ENCODE measurements at places on chromosomes 5 and 9. TPM values are rescaled to one million over a fixed set of nuclear protein-coding genes. Genes with fewer than 3 reads are reported as not detected.

DNA sequence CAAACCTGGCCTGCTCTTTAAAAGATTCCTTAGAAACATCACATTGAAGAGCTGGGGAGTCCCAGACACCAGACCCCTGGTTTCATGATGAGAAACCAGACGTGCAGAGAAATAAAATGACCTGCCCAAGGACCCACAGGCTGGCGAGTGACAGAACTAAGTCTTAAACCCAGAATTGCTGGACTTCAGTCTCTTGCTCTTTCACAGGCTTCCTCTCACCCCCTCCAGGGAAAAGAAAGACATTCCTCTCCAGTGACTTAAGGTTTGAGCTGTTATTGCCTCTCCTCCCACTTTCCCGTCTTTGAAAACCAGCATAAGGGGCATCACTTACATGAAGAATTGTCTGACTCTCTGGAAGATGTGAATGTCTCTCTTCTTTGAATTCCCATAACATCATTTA is 535.2 kb downstream of the IRX1 start:
- no peak for DNase-seq

DNA sequence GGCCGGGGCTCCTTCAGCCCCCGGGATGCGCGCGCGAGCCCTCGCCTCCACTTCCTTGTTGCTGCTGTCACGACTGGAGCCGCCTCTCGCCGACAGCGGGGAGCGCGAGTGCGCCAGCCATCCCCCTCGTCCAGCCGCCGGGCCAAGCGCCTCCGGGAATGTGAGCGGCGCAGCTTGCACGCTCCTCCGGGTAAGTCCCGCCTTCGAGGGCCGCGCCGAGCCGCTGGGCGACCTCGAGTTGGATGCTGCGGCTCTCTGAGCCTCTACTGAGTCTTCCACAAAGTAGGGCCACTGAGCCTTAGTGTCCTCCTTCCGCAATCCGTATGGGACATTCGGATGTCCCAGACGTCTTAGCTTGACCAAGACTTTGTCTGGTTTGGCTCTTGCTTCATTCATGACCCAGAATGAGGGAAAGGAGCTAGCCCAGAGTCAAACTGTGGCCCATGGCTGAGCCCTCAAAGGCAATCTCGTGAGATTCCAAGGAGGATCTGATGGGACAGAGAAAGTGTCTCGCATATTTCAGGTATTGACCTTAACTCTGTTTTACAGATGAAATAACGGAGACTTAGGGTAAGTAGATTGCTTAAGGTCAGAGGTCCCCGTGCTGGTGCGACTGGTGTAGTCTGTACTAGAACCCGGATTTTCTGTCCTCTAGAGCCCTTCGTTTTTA is 586 bp downstream of the HMGXB3 start:
- DNase-seq = peak; percentile 84

- no peak for DNase-seq
Measured at GRCh38 chr9:68871236-68871635, 142.7 kb downstream of the PRKACG start.

DNA sequence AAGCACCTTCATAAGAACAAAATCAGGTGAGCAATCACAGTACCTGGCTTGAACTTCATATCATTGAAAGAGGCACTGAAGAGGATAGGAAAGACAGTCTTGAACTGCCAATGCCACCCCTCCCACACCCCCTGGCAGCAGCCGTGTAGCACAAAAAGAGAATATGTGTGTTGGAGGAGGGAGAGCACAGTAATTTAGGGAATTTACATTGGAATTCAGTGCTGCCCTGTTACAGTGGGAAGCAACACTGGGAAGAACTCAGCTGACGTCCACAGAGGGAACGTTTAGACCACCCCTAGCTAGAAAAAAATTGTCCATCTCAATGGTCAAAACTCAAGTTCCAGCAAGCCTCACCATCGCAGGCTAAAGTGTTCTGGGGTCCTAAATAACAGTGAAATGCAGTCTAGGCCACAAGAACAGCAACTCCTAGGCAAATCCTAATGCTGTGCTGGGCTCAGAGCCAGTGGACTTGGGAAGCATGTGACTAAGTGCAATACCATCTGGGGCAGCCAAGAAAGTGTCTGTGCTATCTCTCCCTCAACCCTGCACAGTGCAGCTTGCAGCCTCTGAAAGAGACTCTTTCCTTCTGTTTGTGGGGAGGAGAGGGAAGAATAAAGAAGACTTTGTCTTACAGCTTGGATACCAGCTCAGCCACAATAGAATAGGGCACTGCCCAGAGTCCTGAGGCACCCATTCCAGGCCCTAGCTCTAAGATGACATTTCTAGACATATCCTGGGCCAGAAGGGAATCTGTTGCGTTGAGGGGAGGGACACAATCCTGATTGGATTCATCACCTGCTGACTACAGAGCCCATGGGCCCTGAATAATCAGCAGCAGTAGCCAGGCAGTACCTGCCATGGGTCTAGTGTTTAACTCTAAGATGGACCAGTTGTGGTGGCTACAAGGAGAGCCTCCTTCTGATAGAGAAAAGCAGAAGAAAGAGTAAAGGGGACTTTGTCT is 62.1 kb upstream of the VLDLR start:
- no peak for DNase-seq

GRCh38 chr5:107294211-107294550 is 376.6 kb downstream of the EFNA5 start:
- no peak for DNase-seq

DNA sequence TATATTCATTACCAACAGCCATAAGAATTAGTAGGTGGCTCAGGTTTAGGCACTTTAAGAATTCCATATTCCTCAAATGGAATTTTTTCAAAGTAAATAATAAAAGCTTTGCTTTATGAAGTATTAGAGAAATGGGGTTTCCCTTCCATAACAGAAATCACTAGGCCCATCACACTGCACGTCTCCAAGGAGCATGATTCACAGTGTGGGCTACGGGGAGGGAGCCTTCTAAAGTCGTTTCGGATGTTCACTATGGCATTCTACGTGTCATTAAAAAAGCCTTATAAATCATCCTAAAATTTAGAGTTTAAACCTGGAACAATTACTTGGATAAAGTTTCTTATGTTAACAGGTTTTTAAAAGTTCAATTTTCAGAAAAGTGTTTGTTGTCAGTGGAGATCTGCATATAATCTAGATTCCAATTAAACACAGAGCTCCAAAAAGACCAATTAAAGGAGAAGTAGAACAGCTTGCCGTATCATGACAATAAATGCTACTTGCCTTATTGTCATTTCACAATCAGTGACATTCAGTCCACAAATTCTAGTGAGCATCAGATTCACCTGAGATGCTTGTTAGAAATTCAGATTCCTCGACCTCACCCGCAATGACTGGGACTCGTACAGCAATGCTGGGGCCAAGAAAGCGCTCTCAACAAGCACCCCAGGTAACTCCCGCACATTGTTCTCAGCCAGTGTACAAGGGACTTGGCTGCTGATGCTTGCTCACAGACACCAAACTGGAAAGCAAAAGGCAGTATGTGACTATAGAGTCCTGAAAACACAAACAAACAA is 115.7 kb downstream of the NFIB start:
- DNase-seq = no peak

GRCh38 chr5:76402886-76403765 is at the start of gene IQGAP2:
Gene IQGAP2 (plus strand): TSS chr5:76403285. CDS start chr5:76403546, 261 bp downstream.
- DNase-seq = peak; percentile 96

- no peak for DNase-seq
Measured at GRCh38 chr5:169686137-169686536, 49.1 kb downstream of the DOCK2 start.

DNA sequence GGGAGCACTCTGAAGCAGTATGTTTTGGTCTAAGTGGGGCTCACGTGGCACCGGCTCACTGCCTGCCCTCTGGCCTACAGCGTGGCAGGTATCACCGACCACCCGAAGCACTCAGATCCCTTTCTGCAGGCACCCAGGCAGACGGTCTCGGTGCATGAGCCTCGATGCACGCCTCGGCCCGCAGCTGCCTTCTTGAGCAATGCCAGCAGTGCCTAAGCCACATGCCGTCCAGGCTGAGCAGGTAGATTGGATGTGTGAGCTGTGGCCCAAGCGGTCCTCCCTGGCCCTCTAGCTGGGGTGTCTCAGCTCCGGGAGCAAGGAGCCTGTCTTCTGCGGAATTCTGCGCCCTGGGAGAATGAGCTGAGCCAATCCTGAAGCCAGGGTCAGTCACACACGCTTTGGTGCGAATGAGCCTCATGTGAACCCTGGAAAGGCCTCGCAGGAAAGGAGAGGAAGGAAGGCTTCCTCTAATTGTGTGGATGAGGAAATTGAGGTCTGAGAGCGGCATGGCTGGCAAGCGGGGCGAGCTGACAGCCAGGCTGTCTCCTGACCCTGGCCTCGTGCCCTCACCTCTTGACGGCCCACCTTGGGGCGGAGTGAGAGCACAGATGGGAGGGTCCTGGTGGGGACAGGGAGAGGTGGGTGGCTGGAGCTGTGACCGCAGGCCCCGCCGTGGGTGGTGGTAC is 14.4 kb downstream of the RXRA start:
- no peak for DNase-seq

DNA sequence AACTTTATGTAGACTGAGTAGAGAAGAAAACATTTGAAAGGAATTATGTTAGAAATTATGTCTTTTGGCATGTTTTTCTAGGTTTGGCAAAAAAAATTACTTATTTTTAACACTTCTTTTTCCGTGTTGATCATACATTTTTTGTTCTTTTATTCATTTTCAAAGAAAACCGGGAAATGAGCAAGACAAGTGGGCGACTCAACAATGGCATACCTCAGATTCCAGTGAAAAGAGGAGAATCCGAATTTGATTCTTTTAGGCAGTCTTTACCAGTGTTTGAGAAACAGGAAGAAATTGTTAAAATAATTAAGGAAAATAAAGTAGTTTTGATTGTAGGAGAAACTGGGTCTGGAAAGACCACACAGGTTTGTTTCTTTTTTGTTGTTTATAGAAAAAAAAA is 12.9 kb downstream of the YTHDC2 start:
- DNase-seq = no peak

GRCh38 chr9:136673975-136674785 is 11.5 kb downstream of the EGFL7 start:
- DNase-seq = no peak

- DNase-seq = no peak
Measured at GRCh38 chr5:138985256-138985655, 110.1 kb upstream of the LRRTM2 start.

SREK1IP1 gene
- 31.1 TPM for total RNA-seq

DNA sequence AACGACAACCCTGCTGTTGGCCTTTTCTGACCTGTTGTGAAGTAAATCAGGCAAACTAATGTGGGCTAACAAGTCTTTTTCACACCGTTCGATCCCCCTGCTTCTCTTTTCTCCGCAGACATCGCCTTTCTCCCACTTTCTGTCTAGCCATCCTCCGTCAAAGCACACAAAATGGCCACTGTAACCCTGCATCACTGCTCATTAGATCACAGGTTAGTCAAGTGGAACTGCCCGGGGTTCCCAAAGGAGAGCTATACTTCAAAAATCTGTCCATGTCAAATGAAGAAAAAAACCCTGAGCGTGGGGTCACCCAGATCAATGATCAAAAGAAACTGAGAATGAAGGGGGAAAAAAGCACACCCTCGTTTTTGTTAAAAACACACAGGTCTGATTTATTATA is 212.1 kb downstream of the ARL15 start:
- DNase-seq = no peak

- DNase-seq = peak; percentile 81
Measured at GRCh38 chr9:93059011-93059714, 662 bp downstream of the SUSD3 start.

- DNase-seq = peak; percentile 60
Measured at GRCh38 chr5:140555747-140556312, 1.4 kb downstream of the SRA1 start.

PRR16 gene
- not detected for total RNA-seq

IGFBPL1 gene
- total RNA-seq = not detected

ANKRD55 gene
- total RNA-seq = 1.0 TPM

CCIN gene
- not detected for total RNA-seq

DNA sequence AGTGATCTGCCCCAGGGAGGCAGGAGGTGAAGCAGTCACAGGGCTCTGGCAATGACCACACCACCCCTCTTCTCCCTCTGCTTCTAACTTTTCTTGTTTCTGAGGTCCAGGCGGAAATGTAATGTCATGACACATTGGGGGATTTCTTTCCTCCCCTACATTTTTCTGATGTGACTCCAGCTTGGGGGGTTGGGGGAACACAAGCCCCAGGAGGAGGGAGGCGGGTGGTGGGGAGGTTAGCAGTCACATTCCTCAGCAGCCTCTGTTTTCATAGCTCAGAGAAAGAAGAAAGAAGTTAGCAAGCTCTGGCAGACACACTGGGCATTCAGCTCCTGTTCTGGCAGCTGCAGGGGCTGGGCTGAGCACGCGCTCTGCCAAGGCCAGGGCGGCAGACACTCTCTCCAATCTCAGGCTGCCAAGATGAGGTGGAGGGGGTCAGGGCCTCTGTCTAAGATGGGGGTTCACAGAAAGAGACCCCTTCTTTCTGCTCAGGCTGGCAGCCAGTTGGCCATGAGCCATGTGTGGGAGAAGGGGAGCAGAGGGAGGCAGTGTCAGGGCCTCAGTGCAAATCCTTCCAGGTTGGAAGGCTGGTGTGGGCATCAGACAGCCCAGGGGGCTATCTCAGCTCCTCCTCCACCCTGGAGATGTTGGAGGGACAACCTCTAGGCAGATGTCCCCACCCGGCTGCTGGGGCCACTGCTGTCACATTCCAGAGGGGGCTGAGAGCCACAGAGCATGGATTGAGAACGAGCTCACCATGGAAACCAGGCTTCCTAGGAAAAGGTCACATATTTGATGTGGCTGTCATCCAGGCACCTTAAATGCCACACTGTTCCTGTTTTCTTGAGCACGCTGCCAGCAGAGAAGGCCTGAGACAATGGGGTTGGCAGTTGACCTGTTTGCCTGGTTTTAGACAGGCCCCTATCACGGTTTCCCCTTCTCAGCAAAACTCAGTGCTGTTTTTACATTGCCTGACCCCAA is 20.1 kb upstream of the PFDN1 start:
- no peak for DNase-seq

FOXD4 gene
- total RNA-seq = not detected

TLX3 gene
- total RNA-seq = not detected

GRCh38 chr5:159405611-159406031 is 75.3 kb upstream of the IL12B start:
- no peak for DNase-seq

- no peak for DNase-seq
Measured at GRCh38 chr5:136058039-136058971, 29.5 kb downstream of the TGFBI start.

SNCAIP gene
- not detected for total RNA-seq

TRIM7 gene
- total RNA-seq = 2.7 TPM

DNA sequence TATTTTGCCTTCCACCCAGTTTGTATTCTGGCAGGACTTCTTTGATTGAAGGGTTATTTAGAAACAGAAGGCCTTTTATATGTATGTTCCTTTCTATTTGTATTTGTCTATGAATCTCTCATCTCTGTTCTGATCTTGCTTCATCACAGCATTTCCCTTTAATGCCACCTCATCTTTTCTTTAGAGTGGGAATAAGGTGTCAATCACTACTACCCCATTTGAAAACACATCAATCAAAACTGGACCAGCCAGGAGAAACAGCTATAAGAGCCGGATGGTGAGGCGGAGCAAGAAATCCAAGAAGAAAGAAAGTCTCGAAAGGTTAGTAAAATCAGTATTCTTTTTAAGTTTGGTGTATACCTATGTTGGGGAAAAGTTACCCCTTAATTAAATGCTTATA is 36.3 kb downstream of the CD180 start:
- DNase-seq = no peak

DAB2 gene
- not detected for total RNA-seq

- no peak for DNase-seq
Measured at GRCh38 chr5:165351342-165351741, 1845.9 kb downstream of the MAT2B start.

OGN gene
- total RNA-seq = not detected

- DNase-seq = no peak
Measured at GRCh38 chr5:91643797-91644196, 260.7 kb upstream of the ARRDC3 start.

Data from activated CD4-positive, alpha-beta T cell treated with anti-CD3 and anti-CD28 coated beads, Interleukin-2, amount 10 ng/mL, durations not matched to agents 24 days and 14 days (primary cell).